ENCODE measurements at places on chromosomes 16 and 17.

GRCh38 chr17:76911299-76912017, 43.3 kb downstream of the MGAT5B start:
- DNase-seq, result no peak

DNA sequence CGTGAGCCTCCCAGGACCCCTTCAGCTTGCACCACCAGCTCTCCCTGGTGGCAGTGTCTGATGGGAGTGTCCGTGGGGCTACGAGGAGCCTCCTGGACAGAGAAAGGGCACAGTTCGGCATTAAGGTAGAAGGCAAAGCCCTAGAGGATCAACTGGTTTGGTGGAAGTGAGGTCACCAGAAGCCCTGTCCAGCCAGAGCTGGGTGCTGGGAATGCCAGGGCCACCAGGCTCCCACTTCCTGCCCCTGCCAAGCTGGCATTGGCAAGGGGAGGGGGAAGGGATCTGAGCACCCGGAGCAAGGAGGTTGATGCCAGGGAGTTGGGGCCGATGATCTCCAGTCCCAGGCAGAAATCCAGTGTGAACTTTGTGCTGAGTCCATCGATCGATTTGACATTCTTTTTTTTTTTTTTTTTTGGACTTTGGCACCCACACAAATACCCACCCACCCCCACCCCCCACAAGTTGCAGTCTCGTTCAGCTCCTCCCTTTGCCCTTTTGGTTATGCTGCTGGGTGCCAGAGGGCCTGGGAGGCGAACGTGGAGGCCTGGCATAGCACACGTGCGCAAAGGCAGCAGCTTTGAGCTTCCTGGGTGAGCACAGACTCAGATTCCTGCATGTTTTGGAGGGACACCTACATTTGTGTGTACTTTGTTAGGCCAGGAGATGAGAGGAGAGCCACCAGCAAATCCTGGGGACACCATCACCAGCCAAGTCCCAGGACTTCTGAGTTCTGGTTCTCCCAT, 2.1 kb downstream of the NHERF1 start:
- DNase-seq, result no peak

GRCh38 chr16:49269201-49269600, 12.4 kb downstream of the CBLN1 start:
- DNase-seq, result no peak

DNA sequence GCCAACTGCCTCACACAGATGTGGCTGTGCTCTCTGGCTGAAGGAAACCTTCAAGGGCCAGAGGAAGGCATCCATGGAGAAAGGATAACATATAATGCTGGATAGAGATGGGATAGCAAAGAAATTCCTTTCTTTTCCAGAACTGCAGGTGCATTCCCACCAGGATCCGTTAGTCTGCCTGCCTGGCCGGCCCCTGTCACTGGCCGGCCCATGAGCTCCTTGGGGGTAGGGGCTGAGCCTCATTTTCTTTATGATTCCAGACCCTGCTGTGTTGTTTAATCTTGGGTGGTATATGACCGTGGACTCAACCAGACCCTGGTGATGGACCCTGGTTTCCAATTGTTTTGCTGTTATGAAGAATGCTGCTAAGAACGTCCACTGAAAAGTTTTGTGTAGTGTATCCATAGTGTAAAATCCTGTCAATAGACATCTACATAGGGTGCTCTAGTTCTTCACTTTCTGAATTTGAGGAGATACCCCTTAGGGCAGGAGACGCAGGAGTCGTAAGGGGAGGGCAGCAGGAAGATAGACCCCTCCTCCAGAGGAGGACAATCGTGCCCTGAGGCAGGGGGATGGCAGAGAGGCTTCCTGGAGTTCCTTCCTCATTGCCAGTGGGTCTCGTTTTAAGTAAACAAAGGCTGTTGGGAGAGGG, 93.4 kb downstream of the IRX3 start:
- no peak for DNase-seq

- no peak for DNase-seq
Observed at GRCh38 chr16:9096416-9096952, 5.0 kb downstream of the HAPSTR1 start.

- no peak for DNase-seq
Observed at GRCh38 chr16:27181019-27181790, 22.1 kb upstream of the KDM8 start.

DNA sequence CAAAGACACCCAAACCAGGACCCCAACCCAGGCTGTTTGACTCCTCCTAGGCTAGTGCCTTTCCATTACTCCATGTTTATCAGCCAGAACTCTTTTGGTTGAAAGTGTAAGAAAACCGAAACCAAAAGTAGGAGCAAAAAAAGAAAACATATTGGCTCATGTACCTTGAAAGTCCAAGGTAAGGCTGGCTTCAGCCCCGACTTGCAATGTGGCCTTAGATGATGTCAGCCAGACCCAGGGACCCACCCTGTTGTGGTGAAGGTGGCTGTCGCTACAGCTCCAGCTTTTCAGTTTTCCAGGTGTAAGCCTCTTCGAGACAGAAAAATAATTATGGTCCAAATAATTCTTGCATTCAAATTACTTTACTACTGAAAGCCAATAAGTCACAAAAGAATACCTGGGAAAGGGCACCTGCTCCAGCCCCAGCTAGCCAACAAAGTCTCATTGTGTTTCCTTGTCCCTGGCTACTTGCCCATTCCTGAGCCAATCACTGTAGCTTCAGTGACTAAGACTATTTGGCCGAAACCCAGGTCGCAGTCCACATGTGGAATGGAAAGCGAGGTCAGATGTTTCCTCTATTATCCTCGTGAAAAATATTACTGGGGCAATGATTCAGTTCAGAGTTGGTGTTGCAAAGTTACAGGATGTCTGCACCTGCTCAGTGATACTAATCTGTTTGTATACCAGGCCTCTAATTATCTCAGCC, 20.7 kb downstream of the DNAH9 start:
- DNase-seq, result no peak

DNA sequence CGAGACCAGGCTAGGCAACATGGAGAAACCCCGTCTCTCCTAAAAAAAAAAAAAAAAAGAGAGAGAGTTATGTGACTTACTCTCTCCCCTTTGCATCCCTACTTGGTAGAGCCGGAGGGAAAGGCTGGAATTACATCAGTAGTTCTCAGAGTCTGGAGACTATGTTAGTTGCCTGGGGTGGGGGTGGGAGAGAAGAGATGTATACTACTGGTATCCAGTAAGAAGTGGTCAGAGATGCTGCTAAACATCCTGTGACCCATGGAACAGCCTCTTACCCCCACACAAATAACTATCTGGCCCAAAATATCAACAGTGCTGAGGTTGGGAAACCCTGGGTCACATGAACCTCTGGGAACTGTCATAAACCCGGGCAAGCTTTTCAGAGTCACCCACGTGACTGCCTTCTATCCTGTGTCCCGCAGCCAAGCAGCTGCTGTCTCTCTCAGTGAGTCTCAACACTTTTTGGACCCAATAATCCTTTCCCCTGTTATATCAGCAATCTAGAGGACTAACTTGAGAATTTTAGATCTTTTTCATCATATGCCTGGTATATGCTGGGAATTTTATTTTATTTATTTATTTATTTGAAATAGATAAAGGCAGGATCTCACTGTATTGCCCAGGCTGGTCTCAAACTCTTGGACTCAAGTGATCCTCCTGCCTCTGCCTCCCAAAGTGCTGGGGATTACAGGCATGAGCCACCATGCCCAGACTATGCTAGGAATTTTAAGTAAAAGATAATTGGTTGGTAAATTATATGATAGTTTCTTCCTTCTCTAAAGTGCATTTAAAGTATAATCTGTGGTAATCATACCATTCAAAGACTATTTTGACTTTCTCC, 8.7 kb downstream of the EIF1 start:
- DNase-seq, result no peak

DNA sequence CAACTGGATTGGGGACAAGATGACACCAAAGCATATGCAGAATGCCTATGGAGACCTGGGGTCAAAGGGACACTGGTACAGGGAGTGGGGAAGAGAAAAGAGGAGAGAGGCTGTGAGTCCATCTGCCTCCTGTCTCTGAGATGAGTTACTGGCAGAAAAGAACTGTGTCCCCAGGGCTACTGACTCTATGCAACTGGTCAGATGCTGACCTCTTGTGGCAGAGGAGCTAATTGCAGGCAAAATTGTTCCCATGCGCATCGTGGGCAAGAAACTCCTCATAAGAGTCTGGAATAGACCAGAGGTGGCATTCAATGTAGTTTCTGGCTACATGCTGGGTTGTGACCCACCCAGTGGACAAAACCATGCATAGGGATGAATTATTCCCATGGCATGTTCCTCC, 26.1 kb upstream of the MLKL start:
- DNase-seq, result no peak

GRCh38 chr16:17940584-17941364, 395.8 kb downstream of the NPIPA8 start:
- peak; percentile 48 for DNase-seq

- no peak for DNase-seq
Observed at GRCh38 chr17:12410717-12411116, 255.0 kb upstream of the MYOCD start.

GRCh38 chr17:14121952-14122351, 52.6 kb downstream of the COX10 start:
- DNase-seq, result no peak

DNA sequence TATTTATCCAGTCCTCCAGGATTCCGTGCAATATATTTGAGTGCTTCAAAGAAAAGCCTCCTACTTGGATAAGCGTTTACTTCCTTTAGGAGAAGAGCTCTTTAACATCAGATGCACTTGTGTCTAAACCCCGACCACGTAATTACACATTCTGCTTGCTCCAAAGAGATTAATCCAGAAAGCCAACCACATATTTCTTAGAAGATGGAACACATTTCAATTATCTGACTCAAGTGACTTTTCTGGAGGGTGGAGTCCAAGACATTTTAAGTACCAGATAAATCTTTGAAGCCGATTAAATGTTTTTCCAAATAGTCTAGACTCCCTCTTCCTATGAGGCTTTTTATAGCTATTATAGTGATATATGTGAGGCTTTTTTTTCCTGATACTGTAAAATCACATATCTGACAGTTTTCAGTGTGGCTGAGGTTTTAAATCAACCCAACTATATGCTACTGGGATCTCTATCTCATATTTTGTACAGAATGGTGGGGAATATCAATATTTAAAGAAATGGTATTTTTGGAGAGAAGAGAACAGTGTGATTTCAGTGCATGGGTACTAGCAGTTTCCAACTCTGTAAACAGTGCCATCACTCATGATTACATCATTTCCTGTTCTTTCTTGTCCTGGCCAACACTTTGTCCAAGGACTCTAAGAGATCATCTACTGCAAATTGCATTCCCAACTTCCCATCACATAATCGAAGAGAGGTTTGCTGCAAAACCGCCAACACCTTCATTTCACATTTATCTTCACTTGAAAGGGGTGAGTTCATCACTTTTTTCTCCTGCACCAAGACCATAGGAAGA, 192.4 kb upstream of the HSBP1 start:
- no peak for DNase-seq

DNA sequence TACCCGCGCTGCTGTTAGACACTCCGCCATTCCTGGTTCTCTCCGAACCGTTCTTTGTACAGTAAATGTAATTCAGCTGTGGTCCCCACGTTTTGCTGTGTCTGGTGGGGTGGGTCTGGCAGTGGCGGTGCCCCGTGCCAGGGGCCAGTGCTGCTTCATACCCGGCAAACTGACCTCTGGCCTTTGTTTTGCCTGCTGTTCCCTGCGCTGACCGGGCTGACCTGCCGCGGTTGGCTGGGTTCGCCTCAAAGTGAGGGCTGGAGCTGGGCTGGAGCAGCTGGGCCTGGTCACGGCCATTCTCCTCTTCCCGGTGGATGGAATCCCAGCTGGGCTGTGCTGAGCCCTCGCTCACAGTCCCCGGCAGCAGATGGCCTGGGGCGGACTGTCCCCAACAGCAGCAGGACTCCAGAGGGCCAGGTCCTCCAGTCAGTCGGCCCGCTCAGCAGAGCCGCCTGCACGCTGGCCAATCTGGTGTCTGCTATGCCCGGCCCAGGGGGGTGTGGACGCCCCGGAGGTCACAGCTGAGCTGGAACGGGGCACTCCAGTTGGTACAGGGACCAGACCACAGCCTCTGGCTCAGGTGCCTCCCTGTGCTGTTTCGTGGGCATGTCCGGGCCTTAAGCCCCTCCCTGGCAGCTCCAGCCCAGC, 1.5 kb upstream of the WFIKKN1 start:
- no peak for DNase-seq

- no peak for DNase-seq
Observed at GRCh38 chr16:79077346-79077745, 523.2 kb downstream of the MAF start.

DNA sequence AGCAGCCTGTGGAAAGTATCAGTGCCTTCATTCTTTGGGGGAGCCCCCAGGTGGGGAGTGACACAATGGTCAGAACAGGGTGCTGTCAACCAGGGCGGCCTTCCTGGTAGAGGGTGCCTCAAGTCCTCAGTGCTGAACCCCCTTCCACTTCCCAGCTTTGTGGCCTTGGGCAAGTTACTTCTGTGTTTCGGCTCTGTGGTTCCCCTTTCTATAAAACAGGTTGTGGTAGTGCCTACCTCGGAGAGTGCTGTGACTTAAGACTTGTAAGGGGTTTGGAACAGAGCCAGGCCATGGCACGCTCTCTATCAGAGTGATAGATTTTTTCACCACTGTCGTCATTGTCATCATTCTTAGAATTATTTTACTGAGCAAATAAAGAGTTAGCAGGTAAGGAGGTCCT, 141.1 kb downstream of the CCDC182 start:
- peak; percentile 49 for DNase-seq

DNA sequence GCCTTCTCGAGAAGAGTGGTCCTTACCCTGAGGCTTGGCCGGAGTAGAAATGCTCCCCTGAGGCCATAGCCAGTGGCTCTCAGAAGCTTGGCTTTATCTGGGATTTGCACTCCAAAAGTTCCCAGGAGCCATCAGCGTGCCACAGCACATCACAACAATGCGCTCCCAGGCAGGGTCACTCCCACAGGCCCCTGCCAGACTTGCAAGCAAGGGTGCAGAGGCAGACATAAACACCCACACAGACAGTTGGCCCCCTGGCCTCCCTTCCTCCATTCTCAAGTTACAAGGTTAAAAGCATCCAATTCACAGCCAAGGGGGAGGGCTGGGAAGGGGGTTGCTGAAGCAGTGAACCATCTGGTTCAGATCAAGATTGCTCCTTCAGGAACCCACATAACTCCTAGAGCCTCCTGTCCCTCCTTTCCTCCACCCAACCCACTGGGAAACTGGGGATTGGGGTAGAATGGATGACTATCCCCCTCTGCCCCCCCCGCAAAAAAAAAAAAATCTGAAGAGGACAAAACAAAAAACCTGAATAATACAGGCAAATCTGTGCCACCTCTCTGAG, 1.8 kb downstream of the ST3GAL2 start:
- peak; percentile 11 for DNase-seq

GRCh38 chr17:42843358-42843934, 934 bp upstream of the AOC2 start:
- DNase-seq, result peak; percentile 11

GRCh38 chr17:28916302-28916934, 13.5 kb upstream of the DHRS13 start:
- DNase-seq, result peak; percentile 8
